ENCODE measurements at places on chromosomes 7 and 10.

GRCh38 chr10:1872151-1872726 lies 134.9 kb upstream of the ADARB2 start:
- DNase-seq = no peak

DNA sequence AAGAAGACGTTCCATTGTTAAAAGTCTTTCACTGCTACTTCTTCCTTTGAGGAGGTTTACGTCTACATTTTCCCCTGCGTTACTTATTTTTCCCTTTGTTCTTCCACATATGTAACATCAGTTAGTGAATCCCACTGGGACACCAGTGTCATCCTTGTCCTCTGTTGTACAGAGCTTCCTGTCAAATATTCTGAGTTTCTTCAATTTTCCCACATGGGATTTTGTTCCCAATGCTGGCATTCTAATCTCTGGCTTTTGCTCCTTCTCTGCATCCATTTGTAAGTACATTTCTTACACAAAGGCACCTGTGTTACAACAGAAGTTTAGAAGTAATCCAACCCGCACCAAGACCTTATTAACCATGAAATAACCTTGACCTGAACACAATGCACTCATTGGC lies 627.4 kb upstream of the PFKP start:
- no peak for DNase-seq

DNA sequence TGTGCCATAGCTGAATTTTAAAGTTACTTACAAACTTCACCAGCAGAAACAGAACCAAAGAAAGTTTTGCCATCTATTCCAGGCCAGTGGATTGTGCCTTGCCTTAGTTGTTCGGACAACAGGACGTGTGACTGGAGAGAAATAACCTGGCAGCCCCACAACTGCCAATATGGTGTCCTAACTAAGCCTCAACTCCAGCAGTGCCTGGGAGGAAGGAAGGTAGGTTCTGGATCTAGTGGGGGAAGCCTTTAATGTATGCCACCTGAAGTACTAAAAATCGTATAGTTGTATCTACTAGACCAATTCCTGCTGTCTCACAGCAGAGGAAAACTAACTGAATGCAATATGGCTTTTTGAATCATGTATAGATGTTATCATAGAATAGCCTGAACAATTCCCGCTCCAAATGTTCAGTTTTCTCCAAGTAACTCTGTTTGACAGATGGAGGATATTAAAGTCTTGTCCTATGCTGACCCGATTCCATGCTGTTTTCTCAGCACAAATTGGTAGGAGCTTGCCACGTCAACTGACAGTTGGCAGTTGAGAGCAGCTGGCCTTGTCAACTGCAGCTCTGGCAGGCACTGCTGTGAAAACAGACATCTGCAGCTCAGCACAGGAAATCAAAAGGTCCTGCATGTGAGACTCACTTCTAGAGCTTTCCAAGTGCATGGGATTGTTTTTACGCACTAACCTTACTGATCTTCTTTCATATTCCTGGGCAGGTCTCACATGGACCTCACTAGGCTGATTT lies 84.5 kb upstream of the WNT16 start:
- no peak for DNase-seq

GRCh38 chr7:69193061-69193460 lies 405.2 kb upstream of the AUTS2 start:
- no peak for DNase-seq

GRCh38 chr7:272631-273030 lies 17.3 kb upstream of the FOXL3 start:
- no peak for DNase-seq

GRCh38 chr10:33519130-33519860 lies 184.8 kb upstream of the NRP1 start:
- no peak for DNase-seq

- no peak for DNase-seq
Measured at GRCh38 chr10:130111852-130112180, 1.2 kb upstream of the C10orf143 start.

DNA sequence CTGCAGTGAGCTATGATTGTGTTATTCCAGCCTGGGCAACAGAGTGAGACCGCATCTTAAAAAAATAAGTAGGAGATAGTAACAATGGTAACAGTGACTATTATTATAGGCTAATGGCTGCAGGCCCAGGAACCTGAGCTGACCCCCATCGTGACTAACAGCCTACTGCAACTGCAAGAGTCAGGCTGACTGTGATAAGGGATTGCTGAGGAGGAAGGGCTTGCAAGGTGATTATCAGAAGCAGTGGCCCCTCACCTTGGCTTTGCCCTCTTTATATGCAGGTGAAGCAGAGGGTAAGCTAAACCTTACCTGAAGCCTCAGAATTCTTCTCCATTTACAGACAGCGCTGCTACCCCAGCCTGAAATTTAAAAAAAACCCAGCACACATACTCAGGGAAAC lies 83.9 kb upstream of the SDK1 start:
- DNase-seq = no peak

GRCh38 chr7:7351832-7352231 lies 169.5 kb downstream of the C1GALT1 start:
- DNase-seq = no peak

DNA sequence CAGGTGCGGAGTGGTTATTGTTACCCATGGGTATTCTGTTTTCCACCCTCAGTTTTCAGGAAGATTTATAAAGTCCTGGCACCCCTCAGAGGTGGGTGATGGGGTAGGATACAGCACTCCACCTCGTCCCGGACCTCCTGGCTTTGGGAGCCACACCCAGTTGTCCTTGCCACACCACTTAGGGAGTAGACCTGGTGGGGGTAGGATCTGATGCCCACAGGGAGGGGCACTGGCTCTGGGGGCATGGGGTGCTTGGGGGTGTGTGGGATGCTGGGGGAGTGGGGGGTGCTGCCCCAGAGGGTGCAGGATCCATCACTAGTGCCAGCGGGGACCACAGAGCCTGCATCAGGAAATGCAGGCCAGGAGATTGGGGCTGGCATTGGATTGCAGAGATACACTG lies 4.5 kb downstream of the ZNF511 start:
- no peak for DNase-seq

- no peak for DNase-seq
Measured at GRCh38 chr7:37211097-37211880, 237.4 kb downstream of the ELMO1 start.

- DNase-seq = no peak
Measured at GRCh38 chr10:94370501-94370900, 7.8 kb upstream of the NOC3L start.

DNA sequence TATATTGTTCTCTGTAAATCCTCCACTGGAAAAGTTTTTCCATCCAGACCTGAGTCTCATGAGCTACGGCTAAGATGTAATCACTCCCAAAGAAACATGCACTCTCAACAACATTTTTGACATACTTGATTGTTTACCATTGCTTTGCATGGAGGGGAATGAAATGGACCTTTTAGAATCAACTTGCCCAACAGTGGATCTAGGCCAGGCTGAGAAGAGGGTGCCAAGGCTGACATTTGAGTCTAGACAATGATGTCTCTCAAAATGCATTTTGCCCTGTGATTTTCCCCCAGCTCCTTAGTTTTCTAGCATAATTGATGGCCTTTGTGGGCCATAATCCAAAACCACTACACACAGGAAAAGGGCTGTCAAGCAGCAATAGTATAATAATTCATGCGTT lies 297.9 kb upstream of the KLF6 start:
- DNase-seq = no peak

DNA sequence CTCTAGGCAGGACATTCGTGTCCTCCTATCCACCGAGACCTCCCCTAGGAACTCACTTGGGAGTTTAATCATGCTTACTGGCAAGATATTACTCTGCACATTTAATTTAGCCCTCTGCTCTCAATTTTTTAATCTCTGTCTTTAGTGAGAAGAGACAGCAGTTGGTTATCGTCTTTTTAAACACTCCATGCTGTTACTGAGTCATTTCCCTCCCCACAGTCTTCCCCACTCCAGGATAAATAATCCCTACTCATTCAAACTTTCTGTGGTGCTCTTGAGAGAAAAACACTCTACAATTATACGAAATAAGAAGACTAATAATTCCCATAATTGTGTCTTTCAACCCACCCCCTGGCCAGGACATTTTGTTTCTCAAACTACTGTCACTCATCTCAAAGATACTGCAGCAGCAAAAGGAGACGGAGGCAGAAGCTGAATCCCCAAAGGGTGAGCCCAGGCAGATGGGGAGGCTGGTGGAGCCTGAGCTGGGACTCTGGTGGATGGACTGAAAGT lies 84.2 kb downstream of the ANK3 start:
- no peak for DNase-seq

DNA sequence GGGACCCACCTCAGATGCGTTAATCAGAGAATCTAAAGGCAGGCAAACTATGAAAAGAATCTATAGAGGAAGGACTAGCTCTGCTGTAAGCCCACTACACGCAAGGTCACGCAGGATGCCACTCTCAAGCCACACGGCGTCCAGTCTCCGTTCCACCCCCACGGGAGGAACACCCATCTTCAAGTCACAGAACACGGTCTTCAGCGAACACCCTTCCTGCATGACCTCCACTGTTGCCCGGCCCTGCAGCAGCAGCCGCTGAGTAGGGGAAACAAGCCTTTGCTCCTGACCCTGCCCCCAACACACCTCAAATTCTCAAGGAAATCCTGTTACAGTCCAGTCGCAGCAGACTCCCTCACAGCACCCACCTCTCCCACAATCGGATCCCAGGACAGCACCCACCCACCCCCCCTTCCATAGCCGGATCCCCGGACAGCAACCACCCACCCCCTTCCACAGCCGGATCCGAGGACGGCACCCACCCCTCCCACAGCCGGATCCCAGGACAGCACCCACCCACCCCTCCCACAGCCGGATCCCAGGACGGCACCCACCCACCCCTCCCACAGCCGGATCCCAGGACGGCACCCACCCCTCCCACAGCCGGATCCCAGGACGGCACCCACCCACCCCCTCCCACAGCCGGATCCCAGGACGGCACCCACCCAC lies 133.7 kb downstream of the DIP2C start:
- no peak for DNase-seq

DNA sequence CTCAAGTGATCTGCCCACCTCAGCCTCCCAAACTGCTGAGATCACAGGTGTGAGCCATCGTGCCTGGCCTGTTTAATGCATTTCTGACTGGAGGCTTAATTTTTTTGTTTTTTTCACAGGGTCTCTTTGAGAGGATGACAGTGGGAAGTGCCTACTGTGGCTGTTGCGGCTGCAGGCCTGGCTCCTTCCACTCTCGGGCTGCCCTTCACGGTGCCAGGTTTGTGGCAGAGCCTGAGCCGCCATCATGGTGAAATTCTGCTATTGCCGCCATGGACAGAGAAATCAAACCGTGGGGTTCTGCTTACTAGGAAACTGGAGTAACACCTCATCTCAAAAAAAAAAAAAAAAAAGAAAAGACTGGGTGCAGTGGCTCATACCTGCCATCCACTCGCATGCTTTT lies 142.7 kb downstream of the CAMK1D start:
- DNase-seq = no peak

GRCh38 chr10:32953277-32953927 lies 4.6 kb downstream of the ITGB1 start:
- no peak for DNase-seq

DNA sequence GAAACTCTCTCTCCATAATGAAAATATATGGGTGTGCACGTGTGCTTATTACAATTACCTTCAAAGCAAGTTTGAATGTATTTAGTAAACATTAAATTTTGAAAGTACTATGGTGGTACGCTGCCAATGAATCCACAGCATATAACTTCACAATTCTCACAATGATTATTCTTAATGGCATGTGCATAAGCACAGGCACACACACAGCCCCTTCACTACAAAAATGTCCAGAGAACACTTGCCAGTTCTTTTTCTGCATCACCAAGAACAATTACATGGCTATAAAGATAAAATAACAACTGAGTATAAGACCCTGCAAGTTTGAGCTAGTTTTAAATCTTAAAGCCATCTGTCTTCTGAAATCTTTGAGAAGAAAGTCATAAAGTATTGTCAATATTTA lies 22.2 kb downstream of the SGCE start:
- DNase-seq = no peak

DNA sequence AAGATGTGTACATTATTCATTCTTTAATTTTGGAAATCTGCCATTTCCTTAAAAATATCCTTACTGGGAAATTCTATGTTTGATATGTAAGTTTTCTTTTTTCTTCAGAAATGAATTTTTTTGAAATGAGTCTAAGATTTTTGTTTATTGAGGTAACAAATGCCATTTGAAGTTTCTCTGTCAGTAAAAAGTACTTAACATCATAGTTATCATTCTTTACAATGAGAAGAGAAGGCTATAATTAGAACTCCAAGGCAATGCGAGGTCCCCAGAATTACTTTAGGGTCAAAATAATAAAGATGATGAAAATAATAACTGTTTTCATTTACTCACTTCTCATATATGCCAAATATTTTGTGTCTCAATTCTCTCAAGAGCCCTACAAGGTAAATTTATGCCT lies 37.0 kb upstream of the RHOBTB1 start:
- DNase-seq = no peak

Measured in NCI-H2107 (cell line).